ENCODE measurements at places on chromosomes 2 and 18.

DNA sequence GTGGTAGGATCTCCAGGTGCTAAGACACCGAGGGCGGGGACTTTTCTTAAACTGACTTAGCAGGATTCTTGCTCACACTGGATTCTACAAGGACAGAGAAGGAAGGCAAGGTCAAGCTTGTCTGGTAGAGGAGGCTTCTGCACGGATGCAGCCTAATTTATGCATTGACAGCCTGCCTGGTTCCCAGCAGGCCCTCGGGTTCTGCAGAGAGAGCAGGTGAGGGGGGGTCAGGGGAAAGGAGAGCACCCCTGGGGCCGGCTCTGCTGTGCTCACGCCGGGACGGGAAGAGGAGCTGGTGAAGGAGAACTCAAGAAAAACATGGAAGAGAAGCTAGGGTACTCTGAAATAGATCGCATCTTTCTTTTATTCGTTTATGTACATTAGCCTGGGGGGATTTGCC lies 46.4 kb downstream of the ADI1 start:
- DNase-seq = no peak

GRCh38 chr18:41645589-41646360 lies 309.3 kb upstream of the PIK3C3 start:
- DNase-seq = no peak

DNA sequence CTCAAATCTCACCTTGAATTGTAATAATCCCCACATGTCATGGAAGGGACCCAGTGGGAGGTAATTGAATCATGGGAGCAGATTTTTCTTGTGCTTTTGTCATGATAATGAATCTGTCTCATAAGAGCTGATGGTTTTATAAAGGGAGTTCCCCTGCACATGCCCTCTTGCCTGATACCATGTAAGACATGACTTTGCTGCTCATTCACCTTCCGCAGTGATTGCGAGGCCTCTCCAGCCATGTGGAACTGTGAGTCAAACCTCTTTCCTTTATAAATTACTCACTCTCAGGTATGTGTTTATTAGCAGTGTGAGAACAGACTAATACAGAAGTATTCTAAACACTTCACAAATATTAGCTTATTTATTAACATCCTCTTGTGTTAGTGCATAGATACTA lies 516.7 kb downstream of the LRRTM4 start:
- DNase-seq = no peak

- DNase-seq = no peak
Observed at GRCh38 chr2:23409248-23409647, 24.3 kb downstream of the KLHL29 start.

- DNase-seq = peak; percentile 79
Observed at GRCh38 chr2:190563109-190563508, 28.6 kb upstream of the NEMP2 start.

GRCh38 chr18:58603375-58604067 lies 25.4 kb downstream of the ALPK2 start:
- DNase-seq = no peak

GRCh38 chr2:46954951-46955571 lies 39.5 kb upstream of the MCFD2 start:
- DNase-seq = no peak

DNA sequence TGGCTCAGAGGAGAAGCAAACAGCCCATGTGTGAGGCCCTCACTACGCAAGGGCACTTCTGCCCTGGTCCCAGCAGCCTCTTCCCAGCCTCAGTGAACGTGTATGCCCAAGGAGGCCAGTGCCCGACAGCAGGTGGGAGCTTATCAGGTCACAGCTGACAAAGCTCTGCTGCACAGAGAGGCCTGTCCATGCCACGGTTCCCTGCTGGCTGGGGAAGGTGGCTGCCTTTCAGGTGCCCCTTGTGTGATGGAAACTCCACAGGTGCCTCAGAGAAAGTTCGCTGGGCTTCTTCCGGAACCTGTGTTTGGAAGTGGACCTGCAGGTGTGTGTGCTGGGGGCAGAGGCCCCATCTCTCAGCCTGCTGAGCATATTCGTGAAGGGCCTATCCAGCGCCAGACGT lies 47.3 kb downstream of the EDAR start:
- DNase-seq = no peak

DNA sequence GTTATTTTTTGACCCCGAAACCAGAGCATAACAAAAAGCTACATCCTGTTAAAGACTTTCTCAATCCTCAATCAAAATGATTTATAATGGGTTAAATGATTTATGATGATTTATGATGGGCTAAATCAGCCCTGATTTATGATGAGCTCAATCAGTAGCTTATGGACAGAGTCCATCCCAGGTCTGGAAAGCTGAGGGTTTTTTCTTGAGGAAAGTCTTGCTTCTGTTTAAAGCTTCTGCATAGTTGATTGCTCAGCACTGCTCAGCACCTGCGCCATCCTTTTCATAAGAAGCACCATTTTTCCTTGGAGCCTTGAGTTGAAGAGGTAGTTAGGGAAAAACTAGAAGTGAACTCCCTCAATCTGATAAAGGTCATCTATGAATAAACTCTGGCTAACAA lies 356.8 kb downstream of the CYRIA start:
- no peak for DNase-seq

GRCh38 chr2:23529659-23530058 lies 144.7 kb downstream of the KLHL29 start:
- no peak for DNase-seq

- DNase-seq = no peak
Observed at GRCh38 chr2:236510034-236510433, 59.6 kb upstream of the ACKR3 start.

- no peak for DNase-seq
Observed at GRCh38 chr2:105734762-105735538, 9.8 kb upstream of the NCK2 start.

DNA sequence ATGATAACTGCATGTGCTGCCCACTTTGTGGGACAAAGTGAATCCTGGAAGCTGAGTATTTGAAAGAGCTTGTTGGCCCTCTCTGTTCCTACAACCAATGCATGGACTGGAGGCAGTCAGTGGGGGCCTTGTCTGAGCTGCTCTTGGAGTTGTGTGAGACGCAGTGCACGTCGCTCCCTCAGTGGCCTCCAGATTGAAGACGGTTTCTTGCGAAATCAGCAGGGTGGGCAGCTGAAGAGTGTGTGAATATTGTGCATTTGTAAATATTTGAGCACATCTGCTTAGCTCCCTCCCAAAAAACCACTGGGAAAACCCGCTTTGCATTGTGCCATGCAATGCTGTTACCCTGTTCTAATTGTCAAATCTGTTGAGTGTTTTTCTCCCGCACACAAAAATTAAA lies 782.8 kb downstream of the PLCL1 start:
- DNase-seq = no peak

DNA sequence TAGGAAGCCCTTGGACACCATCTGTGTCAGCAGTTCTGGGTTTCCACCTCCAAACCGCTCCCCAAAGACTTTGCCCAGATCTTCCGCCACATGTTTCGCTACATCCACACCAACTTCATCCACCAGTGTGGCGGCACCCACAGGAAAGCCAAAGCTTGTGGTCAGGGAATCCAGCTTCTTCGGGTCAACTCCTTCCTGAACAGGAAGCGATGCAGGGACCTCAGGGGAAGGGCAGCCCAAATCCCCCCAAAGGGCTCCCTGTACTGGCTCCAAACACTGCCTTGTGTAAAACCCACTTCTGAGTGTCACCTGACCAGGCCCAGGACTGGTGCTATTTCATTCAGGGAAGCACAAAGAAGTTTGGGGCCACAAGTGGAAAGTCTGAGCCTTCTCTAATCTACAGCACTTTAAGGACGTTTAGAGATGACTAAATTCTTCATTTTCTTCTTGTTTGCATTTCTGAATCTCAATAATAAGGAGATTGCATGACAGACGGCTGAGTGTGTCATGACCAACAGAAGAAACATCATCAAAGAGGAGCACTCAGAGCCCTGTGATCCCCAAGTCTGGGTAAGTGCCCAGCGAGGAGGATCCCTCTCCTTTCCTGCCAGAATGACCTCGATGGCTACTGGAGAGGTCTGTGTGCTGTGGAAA lies 20.8 kb downstream of the GAREM2 start:
- DNase-seq = no peak

DNA sequence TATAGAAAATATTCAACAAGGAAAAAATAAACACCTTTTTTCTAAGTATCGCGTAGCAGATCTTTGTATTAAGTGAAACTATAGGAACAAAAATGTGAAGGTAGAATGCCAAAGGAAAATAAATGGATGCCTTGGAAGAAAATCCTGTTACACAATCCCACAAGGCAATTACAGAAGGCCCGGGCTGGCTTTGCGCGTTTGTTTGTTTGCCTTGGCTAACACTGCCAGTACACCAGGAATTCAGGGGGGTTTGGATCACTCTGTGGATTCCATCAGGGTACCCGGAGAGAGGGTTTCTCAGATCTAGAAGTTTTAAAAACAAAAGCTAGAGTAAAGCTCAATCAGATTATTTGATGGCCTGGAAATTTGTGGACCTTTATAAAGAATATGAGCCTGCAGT lies 478.3 kb downstream of the FBXO15 start:
- no peak for DNase-seq

DNA sequence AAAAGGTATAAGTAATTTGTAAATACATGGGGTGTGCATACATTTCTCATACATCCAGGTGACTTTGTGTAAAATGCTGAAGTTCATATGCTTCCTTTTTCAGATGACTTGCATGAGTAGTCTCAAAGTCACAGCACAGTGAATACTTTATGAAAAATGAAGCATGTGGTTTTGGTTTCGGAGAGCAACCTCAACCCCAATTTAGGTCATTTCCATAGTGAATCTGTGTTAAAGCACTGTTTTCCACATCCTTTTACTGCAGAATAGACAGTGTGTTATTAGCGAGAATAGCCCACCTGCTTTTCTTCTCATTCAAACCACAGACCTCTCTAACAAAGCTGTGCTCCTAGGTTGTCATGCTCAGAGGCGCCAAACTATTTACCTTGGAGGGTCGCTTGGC lies 204.4 kb upstream of the RASGRP3 start:
- no peak for DNase-seq

DNA sequence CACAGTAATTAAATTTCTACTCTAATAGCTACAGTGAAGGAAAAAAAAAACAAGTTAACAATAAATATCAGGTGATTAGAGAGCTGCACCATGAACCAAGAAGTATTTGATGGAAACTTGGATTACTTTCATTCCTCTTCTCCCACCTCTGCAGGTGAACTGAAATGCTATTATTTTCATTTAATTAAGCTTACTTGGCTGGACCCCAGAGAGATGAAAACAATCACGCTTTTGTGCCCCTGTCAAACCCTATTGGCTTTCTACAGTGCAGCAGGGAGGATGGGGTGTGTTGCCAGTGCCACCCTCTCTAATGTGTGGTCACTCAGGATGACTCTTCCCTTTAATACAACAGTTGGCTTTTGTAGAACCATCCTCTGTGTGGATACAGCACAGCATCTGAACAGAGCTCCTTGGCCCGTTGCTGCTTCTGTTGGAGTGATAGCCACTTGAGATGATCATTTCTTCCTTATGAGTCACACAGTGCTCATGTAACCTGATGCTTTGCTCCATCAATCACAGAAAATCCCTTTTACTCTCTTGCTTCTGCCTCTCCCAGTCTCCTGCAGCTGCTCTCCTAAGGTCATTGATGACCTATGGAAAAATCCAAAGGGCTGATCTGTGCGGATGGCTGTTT lies 5.5 kb upstream of the ARL4C start:
- no peak for DNase-seq

DNA sequence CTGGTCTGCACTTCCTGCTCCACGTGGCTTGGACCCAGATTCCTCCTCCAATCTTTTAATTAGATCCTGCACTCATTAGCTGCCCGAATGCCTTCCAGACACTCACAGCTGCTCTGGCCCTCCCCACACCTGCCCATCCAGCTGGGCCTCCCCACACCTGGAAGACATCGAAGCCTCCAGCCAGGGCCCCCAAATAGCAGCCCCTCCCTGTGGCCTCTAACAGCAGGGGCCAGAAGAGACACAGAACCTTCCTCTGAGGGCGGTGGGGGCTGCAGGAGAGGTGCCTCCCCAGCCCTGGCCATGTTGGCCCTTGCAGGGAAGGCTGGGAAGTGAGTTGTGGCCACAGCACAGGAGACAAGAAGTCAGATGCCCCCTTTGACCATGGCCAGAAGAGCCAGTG lies 252.8 kb downstream of the DYSF start:
- no peak for DNase-seq

All from activated T-cell treated with anti-CD3 and anti-CD28 coated beads, Interleukin-2, amount 50 U/mL, for 4 hours (primary cell).